Effector memory CD4-positive, alpha-beta T cell (primary cell): ENCODE measurements at places on chromosomes 11 and 22.

DNA sequence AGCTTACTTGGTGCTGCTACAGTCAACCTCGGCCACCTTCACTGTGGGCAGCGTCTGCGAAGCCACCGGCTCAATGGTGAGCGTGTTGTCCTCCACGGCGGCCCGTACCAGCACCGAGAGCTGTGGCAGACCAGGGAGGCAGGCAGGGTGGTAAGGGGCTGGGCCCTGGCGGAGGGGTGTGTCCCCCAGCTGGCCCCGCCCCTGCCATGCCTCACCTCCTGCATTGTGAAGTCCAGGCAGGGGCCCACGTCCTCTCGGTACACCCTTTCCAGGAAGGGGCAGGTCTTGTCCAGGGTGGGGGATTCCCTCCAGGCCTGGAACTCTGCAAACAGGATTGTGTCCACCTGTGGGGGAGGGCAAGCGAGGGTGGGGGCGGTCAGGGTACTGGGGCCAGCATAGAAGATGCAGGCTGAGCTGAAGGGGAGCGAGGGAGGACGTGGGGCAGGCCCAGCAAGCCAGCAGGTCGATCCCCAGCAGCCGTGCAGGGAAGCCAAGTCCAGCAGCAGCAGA is 12.8 kb downstream of the RAB3IL1 start:
- H3K27ac ChIP-seq: no peak overlapping the region
- H3K36me3 ChIP-seq: no peaks in the 10 kb centered on the region
- H3K27me3 ChIP-seq: no peaks in the 10 kb centered on the region
- no peaks in the 10 kb centered on the region for H3K4me1 ChIP-seq

GRCh38 chr11:3136546-3137455 is 28.3 kb downstream of the OSBPL5 start:
- no peak for DNase-seq
- H3K27me3 ChIP-seq: no peaks in the 10 kb centered on the region
- H3K36me3 ChIP-seq: no peaks in the 10 kb centered on the region
- no peaks in the 10 kb centered on the region for H3K4me1 ChIP-seq
- no peak overlapping the region for H3K27ac ChIP-seq

DNA sequence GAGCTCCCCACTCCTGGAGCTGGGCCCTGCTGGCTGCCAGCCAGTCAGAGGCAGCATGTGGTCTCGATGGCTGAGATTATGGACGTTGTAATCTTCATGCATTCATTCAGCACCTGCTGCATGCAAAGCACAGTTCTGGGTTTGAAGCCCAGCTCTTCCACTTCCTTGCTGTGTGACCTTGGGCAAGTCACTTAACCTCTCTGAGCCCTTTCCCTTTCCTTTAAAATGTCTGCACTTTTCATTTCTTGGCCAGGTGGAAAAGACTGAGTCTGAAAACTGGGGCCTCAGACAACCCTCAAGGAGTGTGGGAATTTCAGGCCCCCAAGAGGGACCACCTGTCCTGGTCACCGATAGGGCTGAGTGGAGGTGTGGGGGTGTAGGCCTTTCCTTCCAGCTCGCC is 24.6 kb upstream of the MYEOV start:
- no peaks in the 10 kb centered on the region for H3K4me1 ChIP-seq
- H3K27ac ChIP-seq: no peak overlapping the region
- H3K4me3 ChIP-seq: no peak overlapping the region
- no peaks in the 10 kb centered on the region for H3K27me3 ChIP-seq
- no peaks in the 10 kb centered on the region for H3K36me3 ChIP-seq
- DNase-seq: no peak

DNA sequence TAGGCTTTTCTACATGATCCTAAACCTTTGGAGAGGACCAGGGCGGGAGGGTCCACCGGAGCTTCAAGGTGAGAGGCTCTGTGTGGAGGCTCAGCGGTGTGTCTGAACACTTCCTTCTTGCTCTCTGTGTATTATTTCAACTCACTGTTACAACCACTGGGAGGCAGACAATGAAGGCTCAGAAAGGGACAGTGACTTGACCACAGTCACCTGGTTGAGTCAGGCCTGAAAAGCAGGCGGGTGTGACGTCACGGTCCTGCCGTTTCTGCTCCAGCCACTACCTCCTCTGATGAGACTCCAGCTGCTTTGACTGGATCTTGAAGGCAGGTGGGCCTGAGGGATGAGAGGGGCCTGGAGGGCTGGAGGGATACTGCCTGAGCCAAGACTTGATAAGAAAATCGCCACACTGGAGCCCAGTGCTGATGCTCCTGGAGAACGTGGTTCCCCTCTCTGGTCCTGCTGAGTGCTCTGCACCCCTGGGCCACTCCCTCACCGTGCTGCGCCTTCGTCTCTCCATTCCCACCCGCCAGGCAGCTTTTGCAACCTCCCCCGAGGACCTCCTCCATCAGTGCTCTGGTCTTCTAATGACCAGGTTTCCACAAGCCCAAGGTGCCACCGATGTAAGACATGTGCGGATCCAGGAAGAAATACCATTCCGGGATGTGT is 27.9 kb downstream of the KCNC1 start:
- no peak for DNase-seq
- no peaks in the 10 kb centered on the region for H3K27me3 ChIP-seq
- H3K4me1 ChIP-seq: no peaks in the 10 kb centered on the region
- no peaks in the 10 kb centered on the region for H3K36me3 ChIP-seq
- no peak overlapping the region for H3K4me3 ChIP-seq

GRCh38 chr22:46536537-46537224 is 739 bp downstream of the CELSR1 start:
- H3K27ac ChIP-seq: no peak overlapping the region
- peaks cover 8% of the 10 kb centered on the region for H3K4me1 ChIP-seq
- no peaks in the 10 kb centered on the region for H3K36me3 ChIP-seq
- H3K27me3 ChIP-seq: peaks cover 16% of the 10 kb centered on the region
- H3K4me3 ChIP-seq: no peak overlapping the region
- no peak for DNase-seq
